ENCODE measurements at places on chromosomes 12 and 14.

DNA sequence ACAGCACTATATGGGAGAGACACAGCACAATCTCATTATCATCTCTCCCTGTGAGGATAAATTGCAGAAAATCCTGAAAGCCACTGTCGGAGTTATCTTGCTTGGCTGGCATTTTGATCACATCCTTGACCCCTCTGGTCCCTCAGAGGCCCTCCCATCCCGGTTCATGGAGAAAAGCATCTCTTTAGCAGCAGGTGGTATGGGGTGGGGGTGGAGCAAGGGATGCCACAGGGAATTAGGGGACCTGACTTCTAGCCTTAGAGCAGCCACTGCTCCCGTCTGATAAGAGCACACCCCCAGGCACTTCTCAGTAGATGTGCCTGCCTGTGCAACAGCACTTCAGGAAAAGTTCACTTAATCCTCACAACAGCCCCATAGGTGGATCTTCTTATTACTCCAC, 38.6 kb downstream of the GRIN2B start:
- no peak for DNase-seq

- no peak for DNase-seq
Observed at GRCh38 chr12:29888777-29889176, 105.0 kb upstream of the TMTC1 start.

DNA sequence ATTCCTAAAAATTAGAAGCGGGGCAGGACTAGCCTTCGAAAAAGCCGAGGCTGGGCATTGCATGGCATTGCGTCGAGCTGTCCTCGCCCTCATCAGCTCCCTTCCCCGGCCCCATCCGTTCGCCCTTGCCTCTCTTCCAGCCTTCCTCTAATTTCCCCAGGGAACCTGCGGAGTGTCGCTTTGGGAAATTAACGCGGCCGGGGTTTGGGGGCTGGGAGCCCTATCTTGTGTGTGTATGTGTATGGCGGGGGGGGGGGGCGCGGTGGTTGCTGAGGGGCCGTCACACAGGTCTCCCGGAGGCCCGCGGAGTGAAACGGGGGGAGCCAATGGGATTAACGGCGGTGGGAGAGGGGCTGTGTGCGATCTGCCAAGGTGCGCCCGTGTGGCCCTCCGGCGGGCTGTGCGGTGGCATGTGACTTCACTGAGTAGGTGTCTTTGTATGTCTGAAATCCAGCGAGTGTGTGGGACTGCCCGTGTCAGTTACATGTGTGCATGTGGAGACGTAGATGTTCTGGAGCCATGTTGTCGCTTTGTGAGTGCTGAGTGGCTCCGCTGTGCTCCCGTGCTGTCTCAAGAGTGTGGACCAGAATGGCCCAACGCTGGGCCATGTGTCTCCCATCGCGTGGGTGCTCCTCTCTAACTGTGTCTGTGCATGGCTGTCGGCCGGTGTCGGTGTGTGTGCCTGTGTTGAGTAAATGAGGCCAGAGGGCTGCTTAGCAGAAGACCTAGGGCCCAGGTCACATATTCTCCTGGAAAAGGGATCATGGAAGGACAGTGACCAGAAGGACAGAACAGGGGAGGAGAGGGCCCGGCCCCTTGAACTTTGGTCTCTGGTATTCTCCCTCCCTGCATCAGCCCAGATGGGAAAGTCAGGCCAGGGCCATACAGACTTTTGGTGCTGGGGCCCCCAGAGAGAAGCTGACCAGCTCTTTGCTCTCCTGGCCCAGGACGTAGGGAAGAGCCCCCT, 1.5 kb downstream of the PTMS start:
- DNase-seq: no peak

- no peak for DNase-seq
Observed at GRCh38 chr14:76133103-76133502, 18.6 kb upstream of the GPATCH2L start.

- no peak for DNase-seq
Observed at GRCh38 chr14:68977718-68978171, 1.4 kb downstream of the ACTN1 start.

GRCh38 chr14:105165134-105165704, 3.4 kb downstream of the JAG2 start:
- DNase-seq: no peak

- DNase-seq: no peak
Observed at GRCh38 chr12:26373606-26374495, 178.5 kb downstream of the SSPN start.

GRCh38 chr14:77278461-77279230, 7.6 kb upstream of the NGB start:
- DNase-seq: no peak

GRCh38 chr12:98224584-98225221, 290.7 kb upstream of the TMPO start:
- DNase-seq: no peak

GRCh38 chr12:127035011-127035879, 1231.7 kb upstream of the TMEM132C start:
- no peak for DNase-seq

DNA sequence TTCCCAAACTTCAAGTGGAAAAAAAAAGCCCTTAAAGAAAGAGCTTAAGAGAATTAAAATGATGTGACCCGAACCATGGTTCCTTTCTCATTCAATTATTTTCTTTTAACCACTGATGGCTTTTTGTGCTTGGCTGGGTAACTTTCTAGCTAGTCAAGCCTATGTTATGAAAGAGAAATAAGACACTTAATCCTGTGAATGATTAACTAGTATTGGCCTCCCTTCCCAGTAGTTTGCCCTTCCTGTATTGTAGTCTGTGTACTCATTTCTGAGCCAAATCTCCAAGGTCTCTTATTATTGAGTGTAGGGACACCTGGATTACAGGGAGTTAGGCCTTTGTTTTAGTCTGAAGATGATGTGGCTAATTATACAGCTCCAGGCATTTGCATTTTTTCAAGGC, 353.0 kb downstream of the RAD51B start:
- DNase-seq: peak; percentile 93

GRCh38 chr12:112989806-112990205, 11.5 kb downstream of the OAS2 start:
- no peak for DNase-seq

DNA sequence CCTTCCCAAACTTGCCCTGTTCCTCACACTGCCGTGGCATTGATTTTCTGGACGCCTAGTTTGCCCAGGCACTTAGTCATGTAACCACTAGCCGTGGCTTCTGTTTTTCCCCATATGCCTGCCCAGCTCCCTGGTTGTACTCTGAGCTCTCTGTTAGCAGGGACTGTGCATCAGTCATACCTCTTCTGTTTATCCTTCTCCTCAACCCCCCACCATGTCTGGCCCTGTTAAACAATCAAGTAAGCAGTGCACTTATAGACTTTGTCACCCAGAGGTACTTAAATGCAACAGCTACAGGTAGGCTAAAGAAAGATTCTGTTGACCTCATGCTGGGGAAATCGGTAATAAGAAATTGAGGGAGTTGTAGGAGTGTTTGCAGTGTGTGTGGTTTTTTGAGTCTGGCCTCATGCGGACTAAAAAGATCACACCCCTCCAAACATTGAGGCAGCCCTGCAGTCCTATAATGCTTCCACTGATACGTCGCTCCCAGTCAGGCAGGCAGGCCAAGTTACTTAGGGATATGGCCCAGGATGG, 17.0 kb downstream of the UBE3B start:
- DNase-seq: no peak

- no peak for DNase-seq
Observed at GRCh38 chr14:105315211-105315721, 718 bp downstream of the PACS2 start.

DNA sequence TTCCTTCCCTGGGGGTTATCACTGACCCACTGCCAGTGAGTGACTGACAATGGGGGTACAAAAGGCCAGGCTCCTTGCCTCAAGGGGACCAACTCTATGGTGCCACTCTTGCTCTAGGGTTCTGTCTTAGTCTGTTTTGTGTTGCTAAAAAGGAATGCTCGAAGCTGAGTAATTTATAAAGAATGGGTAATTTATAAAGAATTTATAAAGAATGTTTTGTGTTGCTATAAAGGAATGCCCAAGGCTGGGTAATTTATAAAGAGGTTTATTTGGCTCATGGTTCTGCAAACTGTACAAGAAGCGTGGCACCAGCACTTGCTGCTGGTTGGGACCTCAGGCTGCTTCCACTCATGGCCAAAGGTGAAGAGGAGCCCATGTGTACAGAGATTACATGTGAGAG, 15.8 kb upstream of the RASSF8 start:
- no peak for DNase-seq

- DNase-seq: no peak
Observed at GRCh38 chr14:70887207-70887681, 20.0 kb upstream of the PCNX1 start.

GRCh38 chr14:68000511-68000910, 180.9 kb downstream of the RAD51B start:
- no peak for DNase-seq

- no peak for DNase-seq
Observed at GRCh38 chr12:76504606-76505005, 55.0 kb downstream of the OSBPL8 start.

GRCh38 chr12:68414988-68415387, 82.8 kb upstream of the MDM1 start:
- DNase-seq: no peak

GRCh38 chr14:102000902-102001301, 36.5 kb downstream of the DYNC1H1 start:
- DNase-seq: no peak

DNA sequence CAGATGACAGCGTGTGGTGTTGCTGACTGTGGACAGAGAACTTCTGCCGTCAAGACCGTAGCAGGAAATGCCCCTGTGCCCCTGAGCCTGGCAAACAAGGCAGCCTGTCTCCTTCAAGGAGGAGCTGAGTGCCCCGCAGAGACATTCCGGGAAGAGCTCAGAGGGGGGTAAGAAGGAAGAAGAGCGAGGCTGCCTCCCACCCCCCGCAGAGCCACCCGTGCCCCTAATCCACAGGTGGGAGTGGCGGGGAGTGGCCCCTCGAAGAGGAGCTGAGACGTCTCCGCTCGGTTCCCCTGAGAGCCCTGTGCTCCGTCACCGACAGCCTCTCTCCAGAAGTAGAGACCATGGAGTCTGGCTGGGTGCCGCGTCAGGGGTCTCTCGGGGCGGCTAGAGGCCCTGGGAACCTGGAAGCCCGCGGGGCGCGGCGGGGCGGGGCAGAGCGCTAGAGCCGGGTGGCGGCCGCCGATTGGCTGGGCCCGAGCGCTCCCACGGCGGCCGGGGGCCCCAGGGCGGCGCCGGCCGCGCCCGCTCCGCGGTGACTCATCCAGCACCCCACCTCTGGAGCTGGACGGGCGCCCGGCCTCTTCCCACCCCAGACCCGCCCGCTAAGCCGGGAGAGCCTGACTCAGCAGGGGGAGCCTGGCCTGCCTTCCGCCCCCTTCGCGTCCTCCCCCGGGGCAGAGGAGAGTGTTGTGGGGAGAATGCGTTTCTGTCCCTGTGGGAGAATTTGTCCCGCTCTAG, 25.2 kb upstream of the KRT78 start:
- DNase-seq: no peak

- no peak for DNase-seq
Observed at GRCh38 chr12:77343291-77343690, 277.9 kb upstream of the E2F7 start.

GRCh38 chr12:95633049-95633731, 81.9 kb upstream of the USP44 start:
- DNase-seq: no peak

DNA sequence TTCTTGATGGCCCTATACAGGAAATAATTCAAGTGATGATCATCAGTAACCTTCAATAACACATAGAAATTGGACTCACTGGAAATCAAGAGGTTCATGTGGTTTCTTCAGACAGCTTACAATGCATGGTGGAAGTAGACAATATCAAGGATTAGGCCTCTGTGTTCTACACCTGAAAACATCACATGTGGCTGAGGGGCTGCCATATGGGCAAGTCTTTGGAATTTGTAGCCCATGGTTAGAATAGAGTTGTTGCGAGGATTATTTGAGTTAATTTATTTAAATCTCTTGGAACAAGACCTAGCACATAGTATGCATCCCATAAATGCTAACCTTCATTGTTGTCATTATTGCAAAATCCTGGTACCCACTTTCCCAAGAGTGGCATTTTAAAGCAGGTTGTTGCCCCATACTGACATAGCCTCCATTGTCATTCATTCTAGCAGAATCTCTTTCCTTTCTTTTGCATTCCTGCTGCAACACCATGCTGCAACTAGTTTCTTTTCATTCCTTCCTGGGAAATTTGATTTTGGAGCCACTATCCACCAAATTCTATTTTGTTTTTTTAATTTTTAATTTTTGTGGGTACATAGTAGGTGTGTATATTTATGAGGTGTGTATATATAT, 352.7 kb upstream of the NAV3 start:
- DNase-seq: no peak

DNA sequence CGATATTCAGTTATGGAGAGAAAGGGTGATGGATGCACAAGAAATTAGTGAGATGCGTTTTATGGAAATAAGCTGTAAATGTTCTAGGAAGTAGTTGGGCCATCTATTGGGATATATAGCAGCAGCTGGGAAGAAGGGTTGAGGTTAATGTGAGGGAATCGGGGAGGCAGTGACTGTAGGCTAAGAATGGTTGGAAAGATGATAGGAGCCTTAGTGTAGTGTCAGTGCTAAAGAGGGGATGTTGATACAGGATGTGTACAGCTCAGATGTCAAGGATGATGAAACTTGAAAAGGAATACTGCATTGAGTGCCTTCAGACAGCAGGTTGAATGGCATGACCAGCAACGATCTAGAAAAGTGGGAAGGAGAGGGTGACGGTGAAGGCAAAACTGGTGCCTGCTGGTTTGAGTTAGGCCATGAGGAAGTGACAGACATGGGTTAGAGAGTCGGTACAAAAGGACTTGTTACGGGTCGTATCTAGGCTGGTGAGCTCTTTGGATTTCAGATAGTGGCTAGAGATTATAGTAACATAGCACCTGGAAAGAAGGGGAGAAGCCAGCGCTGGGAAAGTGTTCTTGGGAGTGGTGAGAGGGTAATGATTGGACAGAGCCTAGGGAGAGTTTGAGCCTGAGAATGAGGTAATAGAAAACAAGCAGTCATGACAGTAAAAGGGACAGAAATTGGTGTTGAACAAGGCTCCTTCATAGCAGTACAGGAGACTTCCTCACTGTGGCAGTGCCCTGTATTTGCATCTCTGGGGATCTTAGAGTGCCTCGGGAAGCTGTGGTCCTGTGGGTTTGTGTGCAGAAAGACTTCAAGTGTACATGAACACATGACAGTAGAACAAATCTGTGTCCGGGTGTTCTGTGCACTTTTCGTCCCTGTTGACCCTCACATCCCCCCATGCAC, 9.6 kb downstream of the MARS1 start:
- no peak for DNase-seq

DNA sequence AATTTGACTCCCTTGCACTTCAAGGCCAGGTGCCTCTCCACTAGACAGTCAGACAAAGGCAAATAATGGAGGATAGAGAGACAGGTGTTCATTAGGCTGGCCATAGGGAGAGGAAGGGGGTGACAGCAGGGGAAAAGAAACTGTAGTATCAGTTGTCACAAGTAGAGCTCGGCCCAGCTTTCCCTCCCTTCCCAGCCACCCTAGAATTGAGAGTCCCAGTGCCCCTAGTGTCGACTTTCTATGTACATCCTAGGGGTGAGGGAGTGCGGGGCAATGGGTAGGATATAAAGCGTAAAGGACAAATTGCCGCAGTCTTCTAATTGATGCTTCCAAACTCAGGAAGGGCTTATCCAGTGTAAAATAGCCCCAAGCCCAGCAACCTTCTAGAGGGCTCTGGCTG, 39.0 kb downstream of the BAZ2A start:
- DNase-seq: no peak

- no peak for DNase-seq
Observed at GRCh38 chr14:50658203-50658602, 9.9 kb downstream of the SAV1 start.

Data from LNCaP clone FGC (cell line).